Subcutaneous preadipocyte (primary cell): ENCODE measurements at places on chromosomes 13 and 19. TPM values are rescaled to one million over a fixed set of nuclear protein-coding genes. Genes with fewer than 3 reads are reported as not detected.

Gene CDX2
- total RNA-seq = not detected in 2 replicates

Gene ERICH4
- not detected in 2 replicates for total RNA-seq

Gene HPN
- not detected in 2 replicates for total RNA-seq

Gene KLK12
- not detected in 2 replicates for total RNA-seq

Gene GPR12
- not detected in 2 replicates for total RNA-seq

Gene WASF3
- total RNA-seq = 9.8 and 9.9 TPM in 2 replicates

Gene FBXO27
- 1.8 and 2.2 TPM in 2 replicates for total RNA-seq

Gene SIRT2
- total RNA-seq = 42.2 and 45.9 TPM in 2 replicates
